ENCODE measurements at places on chromosomes 4 and X.

- no peak for DNase-seq
These were observed 160.5 kb upstream of the GABRA2 start for GRCh38 chr4:46550471-46550870.

DNA sequence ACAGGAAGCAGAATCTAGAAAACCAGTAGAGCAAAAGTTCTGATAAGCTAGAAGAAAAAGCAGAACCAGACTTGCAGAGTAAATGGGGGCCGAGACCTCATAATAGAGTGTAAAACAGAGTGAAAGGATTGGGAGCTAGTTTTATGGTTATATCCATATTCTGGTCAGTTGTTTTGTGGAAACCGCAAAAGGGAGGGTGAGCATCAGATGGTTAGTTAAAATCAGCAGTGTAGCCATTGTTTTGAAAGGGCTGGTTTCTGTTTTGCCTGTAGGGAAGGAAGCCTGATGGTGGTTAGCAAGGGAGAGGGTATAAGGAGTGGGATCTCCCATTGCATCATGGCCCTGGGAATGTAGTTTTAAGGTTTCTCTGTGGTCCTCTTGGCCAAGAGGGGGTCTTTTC lies 17.2 kb upstream of the CCNI start:
- DNase-seq, result no peak

- DNase-seq, result no peak
These were observed 1.1 kb downstream of the PJA1 start for GRCh38 chrX:69163936-69164741.

DNA sequence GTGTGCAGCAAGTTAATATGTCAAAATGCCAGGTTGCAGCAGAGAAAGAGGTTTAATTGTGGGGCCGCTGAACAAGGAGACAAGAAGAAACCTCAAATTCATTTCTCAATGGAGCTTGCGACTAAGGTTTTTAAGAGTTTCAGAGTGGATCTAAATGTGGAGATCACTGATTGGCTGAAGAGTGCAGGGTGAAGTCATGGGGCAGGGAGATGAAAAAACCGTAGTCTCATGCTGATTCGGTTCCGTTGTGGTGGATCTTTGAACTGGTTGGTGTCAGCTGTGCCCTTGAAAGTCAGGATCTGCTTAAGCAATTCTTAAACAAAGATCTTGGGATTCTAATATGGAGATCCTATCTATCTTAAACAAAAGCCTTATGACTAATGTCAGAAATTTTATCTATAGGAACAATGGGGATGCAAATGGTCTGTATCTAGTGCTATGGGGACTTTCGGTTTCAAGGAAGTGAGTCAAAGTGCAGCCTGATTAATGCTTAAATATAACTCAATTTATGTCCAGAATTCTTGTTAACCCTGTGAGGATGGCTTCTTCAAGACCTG lies 173.9 kb upstream of the CENPE start:
- no peak for DNase-seq

DNA sequence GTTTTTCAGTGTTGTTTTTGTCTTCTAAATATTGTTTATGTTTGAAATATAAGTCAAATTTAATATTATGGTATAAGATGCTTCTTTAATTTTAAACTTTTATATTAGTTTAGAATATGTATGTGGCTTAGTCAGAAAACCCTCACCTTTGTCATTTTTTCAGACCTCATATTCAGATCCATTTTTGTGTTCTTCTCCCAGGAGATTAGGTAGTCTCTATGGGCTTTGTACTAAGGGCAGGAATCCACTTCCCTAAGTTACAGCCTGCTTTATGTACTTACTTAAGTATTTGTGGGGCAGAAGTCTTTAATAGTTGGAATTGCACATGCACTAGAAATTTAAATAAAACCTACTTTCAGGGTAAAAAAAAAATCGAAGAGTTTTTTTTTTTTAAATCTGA lies 63.5 kb upstream of the TENM3 start:
- no peak for DNase-seq

- peak; percentile 39 for DNase-seq
These were observed 233.3 kb downstream of the USP46 start for GRCh38 chr4:52425751-52426326.

DNA sequence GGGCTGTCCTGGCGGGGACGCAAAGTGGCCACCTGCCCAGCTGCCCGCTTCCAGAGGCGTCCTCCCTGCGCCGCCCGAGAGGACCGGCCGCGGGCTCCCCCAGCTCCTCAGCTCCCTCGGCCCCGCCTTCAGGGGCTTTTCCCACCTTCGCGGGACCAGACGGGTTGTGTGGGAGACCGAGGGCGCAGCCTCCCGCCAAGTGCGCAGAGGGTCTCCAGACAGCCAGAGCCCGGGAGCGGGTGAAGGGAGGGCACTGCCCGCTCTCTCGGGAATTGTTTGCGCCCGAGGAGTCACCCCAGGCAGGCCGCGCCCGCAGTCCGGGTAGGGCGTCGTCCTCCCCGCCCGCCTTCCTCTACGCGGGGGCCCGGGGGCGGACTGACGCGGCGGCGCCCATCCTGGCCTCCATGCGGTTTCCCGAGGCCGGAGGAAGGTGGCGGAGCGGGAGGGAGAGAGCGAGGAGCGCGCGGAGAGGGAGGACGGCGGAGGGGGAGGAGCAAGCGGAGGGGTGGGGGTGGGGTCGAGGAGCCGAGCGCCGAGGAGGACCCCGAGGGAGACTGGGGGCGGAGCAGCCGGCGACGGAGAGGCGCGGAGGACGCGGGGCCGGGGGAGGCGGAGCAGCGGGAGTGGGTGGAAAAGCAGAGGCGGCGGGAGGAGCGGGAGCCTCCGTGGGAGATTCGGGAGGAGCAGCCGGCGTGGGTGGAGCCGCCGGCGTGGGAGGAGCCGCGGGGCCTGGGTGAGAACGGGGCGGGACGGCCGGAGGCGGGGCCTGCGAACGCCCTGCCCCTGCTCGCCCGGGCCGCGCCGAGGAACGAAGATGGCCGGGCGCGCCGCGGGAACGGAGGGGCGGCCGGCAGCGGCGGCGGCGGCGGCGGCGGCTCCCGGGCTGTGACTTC lies 47.5 kb downstream of the CLDN34 start:
- DNase-seq, result peak; percentile 8

GRCh38 chrX:8689473-8689872 lies 42.5 kb downstream of the ANOS1 start:
- no peak for DNase-seq

- DNase-seq, result no peak
These were observed 117.0 kb upstream of the SLC4A4 start for GRCh38 chr4:71221510-71222466.

DNA sequence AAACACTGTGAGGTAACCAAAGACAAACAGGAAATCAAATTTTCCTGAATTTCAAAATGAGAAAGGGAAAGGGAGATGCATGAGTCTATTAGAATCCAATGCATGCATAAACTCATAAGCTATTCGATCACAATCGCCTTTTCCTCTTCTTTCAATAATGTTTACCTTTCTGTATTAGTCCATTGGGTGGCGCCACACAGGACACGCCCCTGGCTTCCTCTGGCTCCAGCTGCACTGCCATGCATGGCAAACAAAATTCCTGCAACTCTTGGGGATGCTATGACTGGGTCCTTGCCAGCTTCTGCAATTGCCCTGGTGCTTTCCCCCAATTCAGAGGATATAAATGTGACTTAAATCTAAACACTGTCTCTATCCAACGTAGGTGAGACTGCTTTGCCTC lies 424.5 kb upstream of the PCDH7 start:
- DNase-seq, result no peak
